ENCODE measurements at places on chromosomes 4 and X. TPM values are rescaled to one million over a fixed set of nuclear protein-coding genes. Genes with fewer than 3 reads are reported as not detected.

DNA sequence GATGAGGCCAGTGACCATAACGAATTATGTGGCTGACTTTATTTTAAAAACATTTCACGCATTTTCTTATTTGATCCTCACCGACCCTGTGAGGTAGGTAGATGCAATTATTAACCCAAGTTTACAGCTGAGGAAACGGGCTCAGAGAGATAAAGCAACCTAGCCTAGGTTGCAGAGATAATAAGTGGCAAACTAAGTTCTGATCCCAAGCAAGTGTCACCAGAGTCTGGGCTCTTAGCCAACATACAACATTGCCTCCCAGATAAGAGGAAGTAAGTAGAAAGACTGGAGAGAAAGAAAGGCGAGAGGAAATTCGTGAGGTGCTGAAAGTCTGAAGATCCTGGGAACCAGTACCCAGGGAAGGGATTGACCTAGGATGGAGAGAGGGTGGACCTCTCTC is 77.4 kb upstream of the GPR50 start:
- DNase-seq, result no peak

DNA sequence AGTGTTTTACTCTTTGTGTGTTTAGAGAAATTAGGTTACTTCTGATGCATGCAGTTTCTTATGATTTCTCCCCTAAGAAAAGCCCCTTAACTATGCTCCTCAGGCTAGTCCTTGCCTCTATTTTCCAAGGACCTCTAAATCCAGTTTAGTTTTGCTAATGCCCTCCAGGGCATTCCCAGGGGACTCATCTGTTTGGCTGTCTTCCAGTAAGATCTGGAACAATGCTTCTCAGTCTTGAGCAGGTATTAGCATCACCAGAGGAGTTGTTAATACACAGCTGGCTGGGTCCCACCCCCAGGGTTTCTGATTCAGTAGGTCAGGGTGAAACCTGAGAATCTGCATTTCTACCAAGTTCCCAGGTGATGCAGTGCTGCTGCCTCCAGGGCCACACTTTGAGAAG is 56.9 kb downstream of the OTC start:
- no peak for DNase-seq

DNA sequence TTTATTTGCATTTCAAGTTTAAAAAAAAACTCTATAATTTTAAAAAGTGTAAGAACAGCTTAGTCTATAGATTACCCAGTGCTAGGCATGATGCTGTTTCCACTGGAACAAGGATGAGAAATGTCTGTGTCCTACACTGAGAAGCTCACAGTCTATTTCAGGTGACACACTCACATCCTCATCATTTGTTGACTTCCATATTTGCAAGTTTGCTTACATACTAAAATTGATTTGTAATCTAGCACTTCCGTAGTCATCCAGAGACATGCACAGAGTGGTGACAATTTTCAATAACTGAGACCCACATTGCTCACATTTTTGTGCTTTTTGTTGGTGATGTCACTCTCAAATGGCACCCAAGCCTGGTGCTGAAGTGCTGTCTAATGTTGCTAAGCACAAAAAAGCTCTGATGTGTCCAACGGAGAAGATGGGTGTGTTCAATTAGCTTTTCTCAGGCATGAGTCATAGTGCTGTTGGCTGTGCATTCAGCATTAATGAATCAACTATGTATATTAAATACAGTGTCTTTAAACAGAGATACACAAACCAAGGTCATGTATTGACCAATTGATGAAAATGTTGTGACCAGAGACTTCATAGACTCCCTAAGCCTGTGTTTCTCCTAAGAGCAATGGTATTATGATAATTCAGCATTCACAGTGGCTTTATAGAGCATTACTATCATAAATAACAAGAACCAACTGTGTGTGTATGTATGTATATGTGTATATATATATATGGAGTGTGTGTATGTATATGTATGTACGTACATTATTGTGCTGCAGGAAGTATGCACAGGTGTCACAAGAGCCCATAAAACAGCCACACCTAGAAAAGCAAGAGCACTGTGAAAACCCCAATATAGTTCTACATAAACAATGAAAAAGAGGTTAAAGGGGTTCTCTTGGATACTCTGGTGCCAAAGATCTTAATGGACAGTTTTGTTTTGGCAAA is 31.2 kb upstream of the VCX3B start:
- DNase-seq, result no peak

GRCh38 chr4:168632301-168632725 is 135.5 kb downstream of the PALLD start:
- no peak for DNase-seq

- no peak for DNase-seq
Observed at GRCh38 chr4:133161570-133162295, 12.6 kb downstream of the PCDH10 start.

DNA sequence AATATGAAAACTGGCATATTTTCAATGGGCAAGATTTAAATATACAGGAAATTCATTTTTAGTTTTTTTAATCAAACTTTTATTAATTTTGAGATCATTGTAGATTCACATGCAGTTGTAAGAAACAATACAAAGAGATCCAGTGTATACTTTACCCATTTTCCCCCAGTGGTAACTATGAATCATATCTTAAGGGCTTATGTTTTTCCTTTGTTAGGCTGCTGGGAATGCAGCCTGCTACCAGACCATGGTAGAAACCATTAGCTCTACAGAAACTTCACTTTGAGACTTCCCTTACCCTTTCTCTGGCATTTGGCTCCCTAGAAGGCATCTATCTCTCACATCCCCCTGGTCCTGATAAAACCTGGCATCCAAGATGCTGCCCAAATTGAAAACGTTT is 147.6 kb upstream of the EOLA2 start:
- DNase-seq, result no peak

DNA sequence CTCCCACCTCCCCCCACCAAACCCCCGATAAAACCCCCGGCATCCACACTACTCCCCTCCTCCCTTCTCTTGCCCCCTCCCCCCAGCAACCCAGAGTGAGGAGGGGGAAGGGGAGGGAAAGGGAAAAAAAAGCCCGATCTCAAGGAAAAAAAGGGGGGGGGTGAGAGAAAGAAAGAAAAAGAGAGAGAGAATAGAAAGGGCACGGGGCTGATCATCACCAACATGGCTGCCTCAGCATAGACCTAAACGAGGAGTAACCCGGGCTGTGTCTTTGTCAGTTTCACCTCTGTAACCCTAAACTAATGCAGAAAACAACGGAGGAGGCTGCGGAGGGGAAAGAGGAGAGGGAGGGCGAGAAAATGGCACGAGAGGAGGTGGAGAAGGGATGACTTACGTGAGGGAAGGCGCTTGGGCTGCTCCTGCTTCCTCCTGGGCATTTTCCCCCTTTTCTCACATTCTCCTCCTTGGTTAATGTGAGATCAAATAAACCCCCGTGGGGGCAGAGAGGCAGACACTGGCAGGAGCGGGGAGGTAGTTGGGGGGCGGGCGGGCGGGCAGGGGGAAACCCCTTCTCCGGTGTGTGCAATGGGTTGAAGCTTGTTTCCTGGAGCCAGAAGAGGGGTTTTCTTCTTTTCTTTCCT is 532 bp downstream of the ZNF827 start:
- DNase-seq, result no peak

GRCh38 chr4:175048111-175048784 is 130.1 kb downstream of the ADAM29 start:
- DNase-seq, result no peak

DNA sequence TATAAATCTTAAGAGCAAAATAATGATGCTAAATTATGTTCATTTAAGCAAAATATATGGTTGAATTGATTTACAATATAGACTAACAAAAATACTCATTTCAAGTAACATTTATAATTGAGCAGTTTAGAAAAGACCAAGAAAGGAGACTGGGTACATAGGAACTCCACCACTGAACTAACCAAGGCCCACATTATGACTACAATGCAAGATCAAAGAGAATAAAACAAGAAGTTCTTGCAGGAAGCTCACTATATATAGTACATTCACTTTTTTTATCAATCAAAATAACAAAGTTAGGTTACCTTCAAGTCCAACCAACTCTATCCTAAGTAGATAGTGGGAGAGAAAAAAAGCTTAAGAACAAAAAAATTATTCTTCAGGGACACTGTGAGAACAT is 8.0 kb downstream of the CHIC2 start:
- DNase-seq, result no peak

DNA sequence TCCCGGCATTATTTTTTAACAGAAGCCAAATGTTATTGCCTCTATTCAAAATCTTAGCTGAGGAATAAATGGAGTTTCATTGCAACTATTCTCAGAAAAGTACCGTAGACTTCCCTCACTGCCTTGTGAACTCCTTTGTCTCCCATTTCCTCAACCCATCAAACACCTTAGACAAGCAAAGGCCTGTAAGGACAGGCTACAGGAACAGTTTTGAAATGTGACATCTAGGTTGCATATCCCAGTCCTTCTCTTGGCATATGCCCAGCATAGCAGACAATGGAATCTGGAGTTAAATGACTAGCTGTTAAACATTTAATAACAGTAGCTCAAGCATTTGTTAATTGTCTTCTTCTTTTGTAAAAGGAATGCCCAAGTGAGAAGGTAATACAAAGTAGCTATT is 1371.7 kb downstream of the STIM2 start:
- no peak for DNase-seq

GRCh38 chr4:180823108-180823507 is 1420.1 kb upstream of the TENM3 start:
- no peak for DNase-seq

GRCh38 chrX:40096395-40097091 is 1.2 kb downstream of the BCOR start:
- no peak for DNase-seq

GRCh38 chr4:41930139-41930831 is 4.9 kb upstream of the TMEM33 start:
- no peak for DNase-seq

GRCh38 chr4:168360271-168360670 is 41.7 kb upstream of the DDX60 start:
- no peak for DNase-seq

GRCh38 chr4:161345741-161346140 is 818.1 kb downstream of the FSTL5 start:
- DNase-seq, result peak; percentile 2

DNA sequence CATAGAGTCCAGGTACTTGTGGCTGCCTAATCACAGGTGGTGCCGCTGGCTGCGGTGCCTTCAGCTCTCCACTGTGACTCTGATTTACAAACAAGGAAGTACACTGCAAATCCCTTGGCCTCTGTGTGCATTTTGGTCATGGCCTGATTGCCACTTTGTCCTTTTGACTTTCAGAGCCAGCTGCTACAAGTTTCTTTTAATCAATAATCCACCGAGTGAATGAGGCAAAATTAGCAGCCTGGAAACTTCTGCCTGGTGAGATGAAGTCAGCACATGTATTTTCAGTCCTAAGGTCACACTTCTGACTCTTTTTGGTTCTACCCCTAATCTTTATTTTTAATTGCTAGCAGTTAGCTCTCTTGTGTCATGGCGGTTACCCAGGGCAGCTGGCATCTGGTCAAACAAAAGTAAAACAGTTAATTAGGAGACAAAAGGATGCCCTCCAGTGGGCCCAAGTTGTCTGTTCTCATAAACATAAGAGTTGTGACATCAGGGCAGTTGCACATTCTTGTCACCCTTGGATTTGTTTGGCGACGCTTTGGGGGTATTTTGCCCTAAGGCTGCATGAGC is 62.3 kb upstream of the LNX1 start:
- no peak for DNase-seq

- no peak for DNase-seq
Observed at GRCh38 chrX:123962006-123962467, 531 bp downstream of the STAG2 start.

DNA sequence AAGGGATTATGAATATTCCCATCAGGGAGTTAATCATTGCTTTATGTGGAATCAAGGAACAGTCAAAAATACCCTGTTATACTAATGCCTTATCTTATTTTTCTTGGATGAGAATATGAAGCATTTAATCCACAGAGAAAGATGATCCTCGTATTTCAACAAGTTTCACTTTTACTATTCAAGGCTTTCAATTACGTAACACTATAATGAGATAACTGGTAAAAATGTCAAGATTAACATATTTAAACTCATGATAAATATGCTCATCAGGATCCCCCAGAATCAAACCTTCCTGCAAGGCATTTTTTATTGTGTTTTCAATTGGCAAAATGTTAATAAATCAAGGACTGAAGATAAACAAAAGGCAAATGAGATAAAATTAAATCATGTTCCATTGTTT is 5.1 kb downstream of the ZXDA start:
- no peak for DNase-seq

GRCh38 chr4:128633067-128633466 is 176.4 kb upstream of the JADE1 start:
- no peak for DNase-seq

DNA sequence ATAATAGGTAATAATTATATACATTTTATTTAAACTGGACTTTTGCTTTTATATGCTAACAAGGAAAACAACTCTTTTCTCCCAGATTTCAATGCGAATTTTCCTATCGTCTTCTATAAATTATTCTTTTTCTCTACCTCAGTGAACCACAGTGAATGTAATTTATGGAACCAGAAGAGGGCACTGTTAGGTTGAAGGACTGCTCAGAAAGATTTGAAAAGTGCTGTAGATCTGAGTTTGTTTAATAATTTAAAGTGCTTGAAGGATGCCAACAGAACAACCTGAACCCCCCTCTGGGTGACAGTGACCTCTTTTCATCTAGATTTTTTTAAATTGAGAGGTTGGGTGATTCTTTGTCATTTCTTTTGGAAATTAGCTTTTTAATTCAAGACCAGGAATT is 54.9 kb downstream of the PHOX2B start:
- no peak for DNase-seq

DNA sequence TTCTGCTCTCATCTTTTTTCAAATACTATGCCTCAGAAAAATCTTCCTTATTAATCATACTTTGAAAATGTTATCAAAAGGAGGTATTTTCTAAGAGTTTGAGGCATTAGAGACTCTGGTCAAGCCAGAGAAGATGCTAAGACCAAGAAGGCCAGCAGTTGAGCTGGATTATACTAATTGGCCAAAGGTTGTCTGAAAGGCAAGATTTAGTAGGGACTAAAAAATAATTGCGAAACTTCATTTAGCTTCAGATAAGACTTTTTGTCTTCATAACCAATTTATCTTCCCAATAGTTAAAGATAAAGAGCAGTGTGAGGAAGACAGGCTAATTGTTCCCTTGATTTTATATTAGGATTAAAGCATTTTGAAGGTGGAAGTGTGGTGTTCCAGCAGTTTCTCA is 1412.4 kb upstream of the PCDH7 start:
- no peak for DNase-seq

- DNase-seq, result no peak
Observed at GRCh38 chr4:90476019-90476418, 348.8 kb downstream of the CCSER1 start.

- DNase-seq, result no peak
Observed at GRCh38 chrX:39974270-39974669, 123.5 kb downstream of the BCOR start.

DNA sequence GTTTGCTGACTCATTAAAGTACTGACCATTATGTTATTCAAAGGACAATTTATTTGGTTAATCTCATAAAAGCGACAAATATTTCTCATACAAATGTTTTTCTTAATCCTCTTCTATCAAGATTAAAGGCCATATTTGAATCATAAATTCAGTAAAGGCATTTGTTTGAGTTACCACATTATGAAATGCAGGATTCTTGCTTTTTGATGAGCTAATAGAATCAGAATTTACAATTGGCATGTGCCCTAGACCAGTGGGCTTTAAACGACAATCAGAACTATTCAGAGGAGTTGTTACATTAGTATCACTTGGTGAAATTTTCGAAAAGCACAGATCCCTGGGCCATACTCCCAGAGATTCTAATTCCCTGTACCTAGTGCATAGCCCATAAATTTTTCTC is 55.3 kb downstream of the KLHL4 start:
- DNase-seq, result no peak

Gene PPM1K
- 23.9 TPM for polyA plus RNA-seq

Gene MAGEB16
- polyA plus RNA-seq, result not detected

Gene COX7B2
- polyA plus RNA-seq, result not detected

Gene PPP1R2C
- not detected for polyA plus RNA-seq

Gene DGKK
- polyA plus RNA-seq, result 9.5 TPM

Gene SCRG1
- polyA plus RNA-seq, result 0.33 TPM

Gene ETDA
- not detected for polyA plus RNA-seq

Gene PCYT1B
- 2.7 TPM for polyA plus RNA-seq
